ENCODE measurements at places on chromosomes 2 and 18. TPM values are rescaled to one million over a fixed set of nuclear protein-coding genes. Genes with fewer than 3 reads are reported as not detected.

GRCh38 chr2:43008388-43008787 lies 216.0 kb upstream of the HAAO start:
- H3K4me3 ChIP-seq: no peak overlapping the region
- no peak overlapping the region for H3K27ac ChIP-seq
- peak; percentile 9 for DNase-seq
- H3K4me1 ChIP-seq: no peaks in the 10 kb centered on the region

GRCh38 chr2:165114346-165114939 lies 89.4 kb downstream of the SCN3A start:
- no peak overlapping the region for H3K27ac ChIP-seq
- H3K4me1 ChIP-seq: no peaks in the 10 kb centered on the region
- H3K4me3 ChIP-seq: no peak overlapping the region
- no peak for DNase-seq
- H3K27me3 ChIP-seq: no peaks in the 10 kb centered on the region

GRCh38 chr18:62384610-62385097 lies 59.5 kb downstream of the TNFRSF11A start:
- no peak overlapping the region for H3K27ac ChIP-seq
- peak overlapping the region; percentile 60 for H3K4me3 ChIP-seq
- H3K27me3 ChIP-seq: no peaks in the 10 kb centered on the region
- DNase-seq: no peak
- no peaks in the 10 kb centered on the region for H3K36me3 ChIP-seq
- H3K4me1 ChIP-seq: peaks cover 7% of the 10 kb centered on the region

DNA sequence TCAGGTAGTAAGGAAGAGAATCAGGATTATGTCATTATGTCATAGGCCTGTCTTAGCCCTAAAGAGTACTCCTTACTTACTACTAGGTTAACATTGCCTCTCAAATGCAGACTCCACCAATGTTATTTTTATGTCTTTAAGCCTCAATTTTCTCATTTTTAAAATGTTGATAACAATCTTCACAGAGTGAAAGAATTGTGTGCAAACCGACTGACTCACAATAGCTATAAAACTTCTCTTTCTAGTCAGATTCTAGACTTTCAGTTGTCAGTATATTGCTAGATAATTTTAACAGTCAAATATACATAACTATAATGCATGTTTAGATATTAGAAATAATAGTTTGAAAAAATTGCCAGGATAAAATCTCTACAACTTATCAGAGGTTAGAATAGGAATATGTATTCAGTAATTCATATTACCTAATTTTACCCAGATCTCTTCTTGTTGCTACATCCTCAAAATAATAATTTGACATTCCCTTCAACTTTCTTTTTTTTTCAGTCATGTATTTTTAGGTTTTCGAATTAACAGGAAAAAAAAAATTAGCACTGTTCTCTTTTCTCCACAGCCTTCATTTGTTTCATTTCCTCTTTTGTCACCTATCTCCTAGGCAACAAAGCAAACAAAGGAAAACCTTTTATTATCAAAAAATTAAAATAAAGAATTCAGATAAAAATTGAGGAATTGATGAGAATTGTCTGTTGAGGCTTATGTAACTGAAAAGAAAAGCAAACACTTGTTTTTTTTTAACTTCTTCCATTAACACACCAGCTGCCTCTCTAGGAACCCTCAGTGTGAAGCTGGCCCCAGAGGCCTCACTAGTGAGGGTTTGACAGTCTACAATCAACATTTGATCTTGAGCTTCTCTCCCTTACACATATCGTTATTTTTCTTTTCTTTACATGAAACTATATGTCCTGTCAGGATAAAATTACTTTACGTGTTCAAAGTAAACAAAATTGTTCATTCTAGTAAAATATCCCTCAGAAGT lies 279.0 kb downstream of the CALCRL start:
- no peaks in the 10 kb centered on the region for H3K27me3 ChIP-seq
- no peaks in the 10 kb centered on the region for H3K36me3 ChIP-seq
- H3K27ac ChIP-seq: no peak overlapping the region
- H3K4me3 ChIP-seq: no peak overlapping the region
- H3K4me1 ChIP-seq: no peaks in the 10 kb centered on the region

- H3K4me1 ChIP-seq: peaks cover 18% of the 10 kb centered on the region
- no peak overlapping the region for H3K4me3 ChIP-seq
- H3K36me3 ChIP-seq: no peaks in the 10 kb centered on the region
- no peak overlapping the region for H3K27ac ChIP-seq
- no peaks in the 10 kb centered on the region for H3K27me3 ChIP-seq
Measured at GRCh38 chr2:73415906-73416305, 30.3 kb downstream of the ALMS1 start.

DNA sequence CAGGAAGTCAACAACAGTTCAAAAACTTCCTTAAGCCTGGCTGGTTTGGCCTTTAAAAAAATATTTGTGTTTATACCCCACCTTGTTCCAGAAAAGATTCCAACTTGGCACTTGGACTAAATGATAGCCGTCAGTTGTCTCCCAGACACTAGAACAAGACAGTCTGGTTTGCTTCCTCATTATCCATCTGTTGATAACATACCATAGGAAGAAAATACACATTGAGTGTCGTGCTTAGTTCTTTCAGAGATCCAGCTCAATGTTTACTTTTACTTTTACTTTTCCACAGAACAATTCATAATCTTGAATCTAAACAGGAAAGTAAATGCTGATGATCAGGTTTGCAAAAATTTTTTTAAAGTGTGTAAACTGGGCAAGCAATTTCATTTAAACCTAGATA lies 2.4 kb upstream of the VPS54 start:
- peaks cover 9% of the 10 kb centered on the region for H3K4me1 ChIP-seq
- no peak overlapping the region for H3K27ac ChIP-seq
- DNase-seq: no peak
- no peak overlapping the region for H3K4me3 ChIP-seq
- no peaks in the 10 kb centered on the region for H3K36me3 ChIP-seq

TEX261 gene
- 36.8 TPM for total RNA-seq

- no peaks in the 10 kb centered on the region for H3K36me3 ChIP-seq
- no peaks in the 10 kb centered on the region for H3K4me1 ChIP-seq
- no peak overlapping the region for H3K4me3 ChIP-seq
- DNase-seq: no peak
- no peaks in the 10 kb centered on the region for H3K27me3 ChIP-seq
Measured at GRCh38 chr2:204590063-204590462, 44.8 kb downstream of the PARD3B start.

- no peak for DNase-seq
- no peak overlapping the region for H3K4me3 ChIP-seq
- H3K27me3 ChIP-seq: no peaks in the 10 kb centered on the region
- peaks cover 17% of the 10 kb centered on the region for H3K4me1 ChIP-seq
- no peaks in the 10 kb centered on the region for H3K36me3 ChIP-seq
Measured at GRCh38 chr2:149928011-149928410, 340.4 kb upstream of the MMADHC start.

- peak overlapping the region; percentile 49 for H3K27ac ChIP-seq
- H3K4me1 ChIP-seq: peaks cover 28% of the 10 kb centered on the region
- H3K4me3 ChIP-seq: no peak overlapping the region
Measured at GRCh38 chr2:173982918-173983317, 17.7 kb upstream of the SP3 start.

CIDEA gene
- not detected for total RNA-seq

DNA sequence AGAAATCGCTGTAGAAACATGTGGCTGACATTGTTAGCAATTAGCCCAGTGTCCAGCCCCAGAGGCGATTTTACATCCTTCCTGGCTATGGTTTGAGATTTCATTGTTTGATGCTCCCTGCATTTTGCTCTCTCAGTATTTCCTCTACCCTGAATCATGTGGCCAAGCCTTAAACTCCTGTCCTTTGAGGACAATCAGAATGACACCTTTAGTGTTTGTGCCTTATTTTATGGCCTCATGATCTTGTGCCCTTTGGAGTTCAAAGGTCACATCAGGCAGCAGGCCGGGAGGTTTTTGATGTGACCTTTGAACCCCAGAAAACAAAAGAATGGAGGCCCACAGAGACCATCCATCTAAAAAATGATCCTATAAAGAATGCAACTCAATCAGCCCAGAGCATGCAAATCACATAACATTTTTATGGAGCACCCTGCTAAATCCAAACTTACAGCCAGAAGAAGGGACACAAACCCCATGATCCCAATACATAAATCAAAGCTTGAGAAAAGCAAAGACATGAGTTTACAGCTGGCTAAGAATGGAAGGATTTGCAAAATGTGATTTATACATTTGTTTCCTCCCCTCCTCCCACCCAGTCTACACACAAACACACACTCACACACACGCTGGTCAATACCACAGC lies 52.5 kb downstream of the FECH start:
- peaks cover 18% of the 10 kb centered on the region for H3K4me1 ChIP-seq
- DNase-seq: no peak
- no peaks in the 10 kb centered on the region for H3K27me3 ChIP-seq
- H3K36me3 ChIP-seq: no peaks in the 10 kb centered on the region
- no peak overlapping the region for H3K27ac ChIP-seq

DNA sequence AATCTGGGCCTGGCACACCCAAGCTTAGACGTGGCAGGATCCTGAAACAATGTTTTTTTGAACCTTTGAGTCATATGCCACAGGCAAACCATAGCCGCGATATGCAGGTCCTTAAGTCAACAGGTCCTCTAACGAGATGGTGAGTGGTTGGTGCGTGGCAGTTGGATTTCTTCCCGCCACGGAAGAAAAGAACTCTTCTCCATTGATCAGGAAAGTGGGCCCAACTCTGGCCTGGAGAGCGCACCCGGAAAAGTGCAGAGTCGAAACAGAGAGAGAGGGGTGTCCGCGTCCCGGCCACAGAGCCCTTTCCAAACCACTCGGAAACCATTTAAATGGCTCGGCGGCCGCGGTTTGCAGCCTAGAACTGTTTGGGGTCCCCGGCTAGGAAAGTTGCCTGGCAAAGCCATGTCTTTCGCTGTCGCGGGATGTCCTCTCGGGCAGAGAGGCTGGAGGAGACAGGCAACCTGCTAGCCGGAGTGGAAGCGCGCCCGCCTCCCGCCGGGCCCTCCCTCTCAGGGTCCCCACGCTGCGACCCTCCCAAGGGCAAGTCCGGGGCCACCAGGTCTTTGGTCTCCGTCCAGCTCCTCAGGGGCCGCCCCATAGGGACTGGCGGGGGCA lies 777 bp downstream of the GALNT3 start:
- DNase-seq: peak; percentile 85
- peak overlapping the region; percentile 62 for H3K27ac ChIP-seq
- H3K4me1 ChIP-seq: peaks cover 33% of the 10 kb centered on the region
- no peaks in the 10 kb centered on the region for H3K27me3 ChIP-seq
- no peaks in the 10 kb centered on the region for H3K36me3 ChIP-seq

CNDP1 gene
- not detected for total RNA-seq

DNA sequence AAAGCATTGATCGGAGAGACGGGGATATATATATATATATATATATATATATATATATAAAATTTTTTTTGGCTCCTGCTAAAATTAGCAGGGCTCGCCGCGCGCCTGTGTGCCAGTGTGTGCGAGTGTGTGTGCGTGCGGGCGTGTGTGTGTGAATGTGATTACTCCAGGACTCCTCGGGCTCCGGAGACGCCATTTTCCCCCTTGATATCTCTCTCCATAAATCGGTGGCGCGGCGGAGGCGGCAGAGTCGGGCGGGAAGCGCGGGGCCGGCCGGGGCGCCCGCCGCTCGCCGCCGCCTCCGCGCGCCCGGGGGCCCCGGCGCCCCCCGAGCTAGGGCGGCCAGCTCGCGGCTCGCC lies 795 bp upstream of the SETBP1 start:
- no peak overlapping the region for H3K27ac ChIP-seq
- H3K36me3 ChIP-seq: no peaks in the 10 kb centered on the region
- H3K4me1 ChIP-seq: no peaks in the 10 kb centered on the region
- DNase-seq: peak; percentile 96
- peak overlapping the region; percentile 77 for H3K4me3 ChIP-seq

DNA sequence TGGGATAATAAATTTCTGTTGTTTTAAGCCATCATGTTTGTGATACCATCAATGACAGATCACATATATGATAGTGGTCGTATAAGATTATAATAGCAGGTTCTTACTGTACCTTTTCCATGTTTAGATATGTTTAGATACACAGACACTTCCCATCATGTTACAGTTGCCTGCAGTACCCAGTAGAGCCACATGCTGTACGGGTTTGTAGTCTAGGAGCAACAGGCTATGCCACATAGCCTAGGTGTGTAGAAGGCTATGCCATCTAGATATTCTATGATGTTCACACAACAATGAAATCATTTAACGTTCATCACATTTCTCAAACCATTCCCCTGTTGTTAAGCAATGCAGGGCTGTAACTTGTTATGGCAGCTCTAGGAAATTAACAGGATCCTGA lies 132.9 kb upstream of the SH3BP4 start:
- no peak overlapping the region for H3K27ac ChIP-seq
- H3K4me3 ChIP-seq: no peak overlapping the region
- H3K4me1 ChIP-seq: peaks cover 20% of the 10 kb centered on the region
- H3K36me3 ChIP-seq: no peaks in the 10 kb centered on the region

All from osteoblast (primary cell).